ENCODE measurements at places on chromosomes 3 and 15. TPM values are rescaled to one million over a fixed set of nuclear protein-coding genes. Genes with fewer than 3 reads are reported as not detected.
A peak's percentile ranks its signal among the peaks of the same experiment; 100 is the strongest.

SLC28A2 gene
- polyA plus RNA-seq, result not detected

GOLGA8T gene
- polyA plus RNA-seq, result 0.04 TPM

PRR20G gene
- polyA plus RNA-seq, result not detected

- no peak for DNase-seq
Measured at GRCh38 chr15:89841962-89842361, 27.3 kb upstream of the ANPEP start.

- DNase-seq, result no peak
Measured at GRCh38 chr3:104523136-104523535, 843.6 kb upstream of the ALCAM start.

DNA sequence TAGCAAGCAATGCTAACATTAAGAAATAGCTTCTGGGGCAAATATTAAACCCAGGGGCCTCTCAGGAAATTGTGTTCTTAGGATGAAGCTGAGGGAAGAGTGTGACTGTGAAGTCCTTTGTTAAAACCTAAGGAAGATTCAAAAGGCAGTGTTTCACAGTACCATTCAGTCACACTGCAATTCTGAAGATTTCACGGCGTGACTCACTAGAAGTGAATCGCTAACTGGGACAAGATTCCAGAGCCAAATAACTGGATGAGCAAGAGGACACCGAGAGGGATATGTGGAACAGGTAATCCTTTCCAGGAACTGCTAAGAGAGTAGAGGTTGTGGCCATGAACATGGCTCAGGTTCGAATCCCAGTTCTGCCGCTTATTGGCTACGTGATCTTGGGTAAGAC lies 61.8 kb upstream of the SMAD3 start:
- DNase-seq, result no peak

DNA sequence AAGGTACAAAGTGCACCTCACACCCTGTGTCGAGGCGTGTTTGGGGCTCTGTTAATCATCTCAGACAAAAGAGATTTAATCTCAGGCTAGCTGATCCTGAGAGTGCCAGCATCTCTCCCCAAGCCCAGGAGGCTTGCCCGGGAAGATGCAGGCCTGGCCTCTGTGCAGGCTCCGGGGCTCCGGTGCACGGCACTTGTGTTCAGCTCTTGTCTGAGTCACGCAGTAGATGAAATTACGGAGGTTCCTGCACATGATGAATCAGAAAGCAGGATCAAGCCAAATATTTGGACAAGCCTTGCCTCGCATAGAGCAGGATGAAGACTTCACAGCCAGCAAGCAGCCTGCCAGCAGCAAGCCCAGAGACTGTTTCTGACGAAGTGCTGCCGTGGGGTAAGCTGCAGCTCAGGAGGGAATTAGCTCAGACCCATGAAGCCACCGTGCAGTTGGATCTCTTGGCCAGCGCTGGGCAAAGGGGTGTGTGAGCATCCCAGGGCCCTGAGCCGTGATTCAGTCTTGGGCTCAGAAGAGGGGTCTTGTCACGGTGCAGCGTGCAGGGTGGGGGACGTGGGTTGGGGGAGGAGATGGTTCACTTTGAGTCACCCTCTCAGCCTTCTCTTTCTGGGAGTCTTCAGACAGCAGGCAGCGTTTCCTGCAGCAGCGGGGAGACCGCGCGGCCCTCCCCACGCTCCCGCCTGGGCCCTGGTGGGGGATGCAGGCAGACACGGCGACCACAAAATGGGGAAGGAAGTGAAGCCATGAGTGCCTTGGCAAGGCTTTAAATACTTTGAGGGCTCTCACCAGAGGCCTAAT lies 89.2 kb upstream of the MEF2A start:
- peak; percentile 84 for DNase-seq

DNA sequence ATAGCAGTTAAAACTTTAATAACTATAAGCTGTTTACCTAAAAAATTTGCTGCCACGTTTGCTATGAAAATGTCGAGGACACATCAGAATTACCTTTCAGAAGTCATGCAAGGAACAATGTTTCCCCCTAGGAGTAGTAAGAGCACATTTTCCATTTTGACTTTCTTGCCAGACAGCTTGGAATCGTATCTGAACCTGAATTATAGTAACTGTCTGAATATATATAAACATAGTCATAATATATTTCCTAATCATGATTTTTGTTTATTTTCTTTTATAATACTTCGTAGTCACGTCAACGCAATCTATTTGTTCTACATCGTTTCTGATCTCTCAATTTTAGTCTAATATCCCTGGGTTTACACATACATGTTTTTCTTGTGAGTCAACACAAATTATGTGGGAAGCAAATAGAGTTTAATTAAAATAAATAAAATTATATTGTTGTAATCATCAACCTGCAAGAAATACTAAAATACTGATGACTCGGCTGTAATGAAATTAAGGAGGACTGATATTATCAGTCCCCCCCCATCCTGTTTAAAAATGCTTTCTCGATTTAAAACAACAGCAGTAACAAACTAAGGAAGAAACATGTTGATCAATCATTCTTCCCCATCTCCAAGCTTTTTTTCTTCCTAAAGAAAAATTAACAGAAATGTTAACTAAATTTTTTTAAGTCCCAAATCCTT lies 78.4 kb downstream of the MME start:
- no peak for DNase-seq

- DNase-seq, result no peak
Measured at GRCh38 chr15:56146756-56147155, 96.9 kb downstream of the RFX7 start.

DNA sequence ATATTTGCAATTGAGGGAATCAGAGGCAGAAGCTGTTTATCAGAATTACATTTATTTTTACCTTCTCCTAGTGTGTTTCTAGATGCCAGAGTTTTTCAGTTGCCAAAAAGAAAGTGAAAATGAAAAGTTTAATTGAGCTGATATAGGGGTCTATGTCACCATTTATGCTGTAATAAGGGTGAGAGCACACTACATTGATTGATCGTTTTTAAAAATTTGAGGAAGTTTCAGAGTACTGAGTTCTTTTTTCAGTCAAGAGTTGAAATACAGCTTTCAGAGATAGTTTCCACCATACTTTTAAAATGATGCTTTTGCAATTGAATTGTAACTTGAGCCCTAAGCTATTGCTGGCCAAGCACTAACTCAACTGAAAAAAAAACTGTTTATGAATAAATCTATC lies 326.9 kb downstream of the UNC13C start:
- DNase-seq, result no peak

DNA sequence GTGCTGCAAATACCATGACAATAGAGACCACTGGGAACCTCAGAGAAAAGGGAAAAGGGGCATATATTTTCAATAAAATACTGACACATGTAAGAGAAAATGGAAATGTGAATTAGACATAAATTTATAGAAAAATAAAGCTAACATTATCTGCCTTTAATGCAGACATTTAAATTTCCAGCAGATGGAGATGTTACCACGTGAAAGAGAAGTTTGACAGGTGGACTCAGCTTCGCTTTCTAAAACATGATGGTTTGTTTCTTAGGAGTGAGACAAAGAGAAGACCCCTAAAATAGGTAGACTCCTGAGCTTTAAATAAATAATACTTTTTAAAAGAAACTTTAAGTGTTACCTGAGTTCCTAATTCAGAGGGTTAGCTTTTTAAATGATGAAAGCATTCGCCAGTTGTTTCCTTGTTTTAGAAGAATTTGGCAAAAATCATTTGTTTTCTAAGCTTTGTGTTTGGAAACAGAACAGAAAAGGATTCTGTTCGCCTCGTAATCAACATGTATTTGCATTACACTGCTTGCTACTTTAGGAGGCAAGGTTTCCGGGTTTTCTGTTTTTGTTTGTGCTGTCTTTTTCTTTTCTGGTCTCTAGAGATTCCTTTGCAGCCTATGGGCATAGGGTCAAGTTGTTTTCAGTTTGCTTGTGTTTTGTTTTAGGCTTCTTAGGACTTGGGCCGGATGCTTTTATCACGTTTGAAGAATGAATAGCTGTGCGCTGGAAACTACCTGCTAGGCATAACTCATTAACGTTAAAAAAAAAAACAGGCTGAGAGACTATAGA lies 271.4 kb downstream of the THSD4 start:
- DNase-seq, result peak; percentile 44

DNA sequence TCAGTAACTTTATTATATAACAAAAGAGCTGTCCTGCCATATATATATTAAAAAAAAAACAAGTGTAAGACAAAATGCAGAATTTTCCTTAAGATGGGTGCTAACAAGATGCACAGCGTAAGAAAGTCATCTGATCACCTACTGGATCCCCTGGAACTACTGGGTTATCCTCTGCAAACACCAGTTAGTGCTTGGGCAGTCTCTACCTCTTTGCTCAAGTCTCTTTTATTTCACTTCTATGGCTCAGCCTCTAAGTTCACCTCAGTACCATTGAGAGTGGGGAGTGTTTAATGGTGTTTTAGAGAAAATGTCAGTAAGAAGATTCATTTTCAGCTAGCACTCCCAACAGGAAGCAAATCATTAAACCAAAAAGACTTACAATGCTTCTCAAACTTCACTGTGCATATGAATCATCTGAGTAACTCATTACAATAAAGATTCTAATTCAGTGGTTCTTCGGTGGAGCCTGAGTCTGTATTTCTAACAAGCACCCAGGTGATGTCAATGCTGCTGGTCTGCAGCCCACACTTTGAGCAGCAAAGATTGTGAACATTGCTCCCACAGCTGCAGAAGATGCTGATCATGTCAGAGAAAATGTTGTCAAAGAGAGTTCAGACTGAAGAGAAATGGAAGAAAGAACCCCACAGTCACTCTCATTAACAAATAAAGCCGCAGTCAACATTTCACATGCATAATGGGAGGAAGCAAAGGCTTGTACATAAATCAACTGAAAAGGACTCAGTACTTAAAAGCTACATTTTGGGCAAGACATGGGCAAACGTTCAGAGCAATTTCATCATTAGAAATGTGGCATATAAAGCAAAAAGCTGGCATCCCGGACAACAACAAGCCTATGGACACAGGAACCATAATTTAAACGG lies 227.1 kb upstream of the ATP11B start:
- no peak for DNase-seq

DNA sequence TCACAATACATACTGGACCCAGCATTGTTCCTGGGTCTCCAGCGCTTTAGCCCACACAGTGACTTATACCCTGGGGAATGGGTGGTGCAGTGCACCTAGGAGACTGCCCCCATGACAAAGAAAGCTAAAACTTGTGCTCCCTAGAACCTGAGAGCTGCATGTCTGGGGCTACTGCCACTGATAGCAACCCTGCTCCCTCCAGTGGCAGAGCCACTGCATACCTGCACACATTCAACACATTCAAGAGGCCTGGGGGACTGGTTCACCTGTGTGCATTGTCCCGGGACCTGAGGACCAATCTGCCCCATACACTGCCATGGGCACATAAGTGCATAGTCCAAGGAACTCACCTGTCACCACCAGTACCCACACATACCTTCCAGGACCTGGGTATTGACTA lies 302.7 kb upstream of the MANF start:
- no peak for DNase-seq

DNA sequence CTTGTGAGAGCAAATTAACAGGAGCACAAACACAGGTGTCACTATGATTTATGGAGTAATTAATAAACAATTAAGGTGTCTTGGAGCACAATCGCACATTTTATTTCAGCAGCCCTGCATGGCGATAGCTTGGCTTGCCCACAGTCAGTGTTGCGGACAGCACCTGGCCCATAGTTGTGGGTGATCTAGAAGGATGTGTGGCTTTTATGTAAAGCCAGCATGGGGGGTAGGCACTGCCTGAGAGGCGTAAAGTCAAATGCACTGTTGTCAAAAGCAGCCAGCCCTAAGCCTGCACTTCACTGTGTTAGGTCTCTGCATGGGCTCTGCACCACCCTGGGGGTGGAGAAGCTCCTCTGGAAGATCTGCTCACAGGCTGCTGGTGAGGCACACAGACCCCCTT lies 177.4 kb upstream of the PPP2R3A start:
- no peak for DNase-seq

DNA sequence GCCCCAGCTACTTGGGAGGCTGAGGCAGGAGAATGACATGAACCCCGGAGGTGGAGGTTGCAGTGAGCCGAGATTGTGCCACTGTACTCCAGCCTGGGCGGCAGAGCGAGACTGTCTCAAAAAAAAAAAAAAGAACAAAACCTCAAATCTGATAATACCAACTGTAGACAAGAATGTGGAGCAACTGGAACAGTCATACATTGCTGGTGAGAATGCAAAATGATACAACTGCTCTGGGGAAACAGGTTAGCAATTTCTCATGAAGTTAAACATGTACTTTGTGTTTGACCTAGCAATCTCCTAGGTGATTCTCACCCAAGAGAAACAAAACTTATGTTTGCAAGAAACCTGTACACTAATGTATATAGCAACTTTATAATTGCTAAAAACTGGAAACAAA lies 4.4 kb upstream of the VHL start:
- DNase-seq, result no peak

GRCh38 chr15:92510163-92510882 lies 116.6 kb downstream of the ST8SIA2 start:
- no peak for DNase-seq

DNA sequence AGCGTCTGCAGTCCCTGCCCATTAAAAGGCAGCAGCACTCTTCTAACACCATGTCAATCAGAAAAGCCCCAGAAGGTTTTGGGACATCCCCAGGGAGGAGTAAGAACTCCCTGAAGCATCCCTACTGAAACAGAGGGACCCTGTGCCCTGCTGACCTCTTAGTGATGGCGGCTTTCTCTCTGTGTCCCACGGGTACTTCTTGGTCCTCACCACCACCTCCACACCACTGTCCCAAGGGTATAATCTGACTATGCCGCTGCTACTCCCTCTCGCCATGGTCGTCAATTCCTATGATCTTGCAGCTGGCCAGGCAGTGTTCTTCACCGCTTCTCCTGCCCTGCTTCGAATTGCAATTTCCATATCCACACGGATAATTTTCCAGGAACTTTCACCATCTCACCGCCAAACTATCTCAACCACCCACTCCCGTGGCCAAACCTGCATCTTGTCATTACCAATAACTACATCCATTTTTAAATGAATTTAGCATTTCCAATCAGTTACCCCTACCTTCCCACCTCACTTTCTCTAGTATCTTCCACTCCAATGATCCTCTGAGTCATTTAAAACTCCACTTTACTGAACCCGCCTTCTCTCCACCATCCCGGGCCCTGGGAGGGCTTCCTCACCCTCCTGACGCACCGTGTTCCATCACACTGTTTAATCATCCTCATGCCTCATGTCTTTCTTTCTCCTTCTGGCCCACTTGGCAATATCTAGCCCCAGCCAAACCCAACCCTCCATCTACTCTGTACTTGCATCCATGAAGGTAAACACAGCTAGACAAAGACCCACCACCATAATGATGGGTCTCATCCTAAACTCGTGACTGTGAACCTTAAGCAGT lies 23.7 kb downstream of the PRR23E start:
- DNase-seq, result no peak

- DNase-seq, result peak; percentile 85
Measured at GRCh38 chr3:172065967-172066762, 26.8 kb downstream of the FNDC3B start.

DNA sequence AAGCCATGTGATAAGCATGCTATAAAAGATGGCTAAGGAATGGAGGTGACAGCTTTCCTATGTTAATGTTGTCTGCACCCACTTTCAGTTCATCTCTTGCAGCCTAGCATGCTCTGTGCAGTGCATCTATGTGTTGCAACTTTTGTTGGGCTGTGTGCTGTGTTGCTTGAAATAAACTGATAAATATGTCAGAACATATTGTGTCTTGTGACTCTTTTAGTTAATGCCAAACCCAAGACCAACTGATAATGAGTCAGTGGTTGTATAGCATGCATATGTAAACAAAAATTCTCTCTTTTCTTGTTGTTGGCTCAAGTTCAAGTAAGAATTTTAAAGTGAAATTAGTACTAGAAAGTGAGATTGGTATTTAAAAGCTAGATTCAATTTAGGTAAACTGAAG lies 37.0 kb upstream of the SCN10A start:
- no peak for DNase-seq
